ENCODE measurements at places on chromosomes 6 and 20.
A peak's percentile ranks its signal among the peaks of the same experiment; 100 is the strongest.

DNA sequence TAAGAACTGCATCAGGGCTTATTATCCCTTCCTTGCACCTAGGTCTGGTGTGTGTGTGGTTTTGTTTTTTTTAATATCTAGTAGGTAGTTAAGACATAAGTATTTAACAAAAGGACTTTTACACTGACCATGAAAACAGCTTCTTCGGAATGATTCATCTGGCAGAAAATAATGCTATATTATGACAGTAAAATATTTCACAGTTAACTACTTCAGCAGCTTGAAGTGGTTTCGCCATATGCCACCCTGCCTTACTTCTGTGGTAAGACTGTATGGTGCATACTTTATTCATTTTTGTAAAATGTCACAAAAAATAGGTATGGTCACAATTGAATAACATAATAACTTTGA, 858 bp upstream of the PTPRK start:
- no peak for DNase-seq

DNA sequence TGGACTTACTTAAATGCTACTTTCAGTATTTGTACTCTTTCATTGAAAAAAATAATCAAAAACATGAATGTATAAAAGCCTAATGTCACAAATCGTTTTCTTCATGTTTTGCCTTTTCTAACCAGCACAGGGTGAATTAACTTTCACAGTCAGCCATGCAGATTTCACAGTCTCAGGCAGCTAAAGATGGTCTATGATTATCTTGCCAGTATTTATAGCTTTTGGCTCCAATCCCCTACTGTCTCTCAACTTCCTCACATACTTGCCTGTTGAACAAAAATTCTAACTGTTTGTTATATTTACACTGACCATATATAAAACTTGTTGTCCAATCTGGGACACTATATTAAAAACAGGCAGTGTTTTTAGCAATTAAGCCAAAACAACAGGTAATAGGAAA, 358.2 kb downstream of the ARHGAP18 start:
- DNase-seq, result no peak

GRCh38 chr6:16803294-16804200, 42.3 kb upstream of the ATXN1 start:
- peak; percentile 15 for DNase-seq

DNA sequence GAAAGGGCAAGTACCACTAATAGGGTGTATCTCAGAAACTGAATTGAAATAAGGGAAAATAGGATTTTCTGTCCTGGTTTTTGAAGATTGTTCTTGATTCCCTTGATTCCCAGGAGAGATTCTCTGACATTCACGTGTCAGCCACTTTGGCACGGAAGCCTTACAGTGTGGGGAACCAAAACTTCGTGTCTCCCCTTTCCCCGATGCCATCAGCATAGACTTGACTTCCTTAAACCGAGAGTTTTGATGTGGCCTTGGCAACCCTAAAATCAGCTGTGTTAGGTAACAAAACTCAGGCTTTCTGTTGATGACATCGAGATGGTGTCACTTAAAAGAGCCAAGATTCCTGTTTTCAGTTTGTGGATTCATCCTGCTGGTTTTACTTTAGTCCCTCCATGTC, 7.5 kb downstream of the HMGN4 start:
- no peak for DNase-seq

GRCh38 chr6:157563611-157564284, 182.8 kb downstream of the ZDHHC14 start:
- no peak for DNase-seq

- peak; percentile 79 for DNase-seq
Measured at GRCh38 chr6:43454290-43454695, 1.1 kb downstream of the DLK2 start.

- DNase-seq, result peak; percentile 45
Measured at GRCh38 chr6:156925718-156926607, 148.8 kb downstream of the ARID1B start.

DNA sequence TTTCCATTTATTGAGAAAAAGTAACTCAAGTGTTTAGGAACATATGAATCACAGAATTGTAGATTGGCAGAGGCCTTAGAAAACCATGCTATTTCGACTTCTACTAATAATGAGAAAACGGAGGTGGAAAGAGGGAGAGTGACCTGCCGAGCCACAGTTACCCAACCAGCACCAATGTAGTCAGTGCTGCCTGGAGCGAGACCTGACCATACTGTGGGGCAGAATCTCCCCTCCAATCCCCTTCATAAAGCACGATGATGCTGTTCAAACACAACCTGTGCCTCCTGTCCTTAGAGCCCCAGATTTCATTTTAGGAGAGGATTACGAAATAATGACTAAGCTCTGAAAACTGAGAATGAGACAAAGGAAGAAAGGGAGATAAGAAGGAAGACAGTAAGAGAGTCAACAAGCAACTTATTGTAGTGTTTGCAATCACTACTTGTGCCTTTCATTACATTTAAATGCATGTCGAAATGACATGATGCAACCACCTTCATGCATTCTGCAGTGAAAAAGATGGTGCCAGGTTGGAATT, 70.6 kb downstream of the ATXN1 start:
- DNase-seq, result peak; percentile 79

DNA sequence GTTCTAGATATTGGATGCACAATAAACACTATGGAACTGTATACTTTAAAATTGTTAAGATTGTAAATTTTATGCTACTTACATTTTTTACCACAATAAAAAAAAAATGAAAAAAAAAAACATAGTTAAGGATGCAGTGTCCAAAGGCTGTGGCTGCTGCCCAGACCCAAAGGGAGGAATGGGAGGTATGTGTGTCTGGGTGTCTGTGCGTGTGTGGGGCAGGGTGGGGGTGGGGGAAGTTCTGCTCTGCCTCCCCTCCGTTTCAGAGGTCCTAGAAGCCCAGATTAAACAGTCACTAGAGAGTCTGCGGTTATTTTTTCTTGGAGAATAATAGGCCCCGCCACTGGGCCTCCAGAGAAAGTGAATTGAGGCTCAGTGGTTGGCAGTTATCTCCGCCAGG, 136.4 kb upstream of the ARMC2 start:
- no peak for DNase-seq

GRCh38 chr6:8017705-8018104, 46.5 kb downstream of the BLOC1S5 start:
- DNase-seq, result no peak

DNA sequence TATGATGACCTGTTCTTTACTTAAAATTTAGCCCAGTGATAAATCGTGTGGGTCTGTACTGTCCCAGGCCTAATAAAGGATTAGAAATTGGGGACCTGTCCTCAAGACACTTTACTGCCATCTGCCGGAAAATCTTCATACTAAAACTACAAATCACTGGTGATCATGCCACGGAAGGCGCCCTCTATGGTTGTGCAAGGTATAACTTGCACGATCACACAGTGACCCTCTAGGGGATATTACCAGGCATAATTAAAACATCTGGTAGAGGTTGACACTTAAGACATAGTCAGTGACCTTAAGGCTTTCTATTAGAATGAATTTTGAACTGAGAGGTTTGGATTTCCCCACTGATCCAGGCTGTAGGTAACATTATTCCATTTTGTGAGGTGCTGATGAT, 172.6 kb downstream of the BMP2 start:
- DNase-seq, result peak; percentile 69

DNA sequence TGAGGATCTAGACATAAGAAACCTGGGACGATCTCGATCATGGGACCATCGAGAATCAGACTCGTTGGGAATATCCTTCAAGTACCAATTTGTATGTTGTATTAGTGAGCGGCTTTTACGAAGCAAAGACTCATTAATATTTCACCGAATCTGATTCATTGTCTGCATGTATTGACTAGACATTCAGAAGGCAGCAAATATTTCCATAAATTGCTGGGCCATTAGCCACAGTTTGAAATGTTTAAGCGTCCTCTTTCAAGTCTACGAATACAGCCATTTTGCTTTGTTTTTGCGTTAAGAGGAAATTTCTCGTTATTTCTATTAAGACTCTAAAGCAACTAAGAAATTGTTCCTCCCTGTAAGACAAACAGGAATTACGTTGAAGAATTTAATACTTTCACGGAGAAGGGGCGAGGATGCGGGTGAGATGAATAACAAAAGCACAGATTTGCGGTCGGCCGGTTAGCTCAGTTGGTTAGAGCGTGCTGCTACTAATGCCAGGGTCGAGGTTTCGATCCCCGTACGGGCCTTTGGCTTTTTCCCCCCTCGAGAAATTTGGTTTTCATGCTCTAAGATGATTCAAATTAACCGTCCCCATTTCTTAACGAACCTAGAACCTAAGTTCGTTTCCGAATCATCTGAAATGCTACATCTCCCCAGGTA, 18.5 kb downstream of the POM121L2 start:
- peak; percentile 81 for DNase-seq

- DNase-seq, result peak; percentile 57
Measured at GRCh38 chr20:40186826-40187225, 502.2 kb downstream of the MAFB start.

DNA sequence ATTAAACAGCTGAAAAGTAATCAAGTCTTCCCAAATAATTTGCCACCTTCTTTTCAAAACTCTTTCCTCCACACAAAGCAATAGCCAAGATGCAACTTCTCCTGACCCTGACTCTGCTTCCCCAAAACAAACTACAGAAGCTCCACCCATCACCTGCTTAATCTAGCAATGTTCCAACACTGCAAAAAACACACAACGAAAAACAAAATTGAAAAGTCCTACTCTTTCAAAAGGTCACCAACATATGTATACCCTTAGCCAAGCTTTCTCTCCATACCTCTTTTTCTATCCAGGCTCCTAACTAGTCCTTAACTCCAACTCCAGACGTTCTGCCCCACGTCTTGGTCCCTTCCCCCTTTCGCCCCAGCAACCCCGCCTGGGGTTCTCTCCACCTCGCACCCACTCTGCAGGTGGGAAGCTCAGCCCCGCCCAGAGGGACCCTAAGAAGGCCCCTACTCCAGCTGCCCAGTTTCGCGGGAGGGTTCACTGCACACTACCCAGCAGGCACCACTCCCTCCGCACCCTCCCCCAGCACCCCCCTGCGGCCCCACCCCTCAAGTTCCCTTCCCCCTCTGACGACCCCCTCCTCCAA, 717 bp downstream of the CSNK2A1 start:
- DNase-seq, result no peak

DNA sequence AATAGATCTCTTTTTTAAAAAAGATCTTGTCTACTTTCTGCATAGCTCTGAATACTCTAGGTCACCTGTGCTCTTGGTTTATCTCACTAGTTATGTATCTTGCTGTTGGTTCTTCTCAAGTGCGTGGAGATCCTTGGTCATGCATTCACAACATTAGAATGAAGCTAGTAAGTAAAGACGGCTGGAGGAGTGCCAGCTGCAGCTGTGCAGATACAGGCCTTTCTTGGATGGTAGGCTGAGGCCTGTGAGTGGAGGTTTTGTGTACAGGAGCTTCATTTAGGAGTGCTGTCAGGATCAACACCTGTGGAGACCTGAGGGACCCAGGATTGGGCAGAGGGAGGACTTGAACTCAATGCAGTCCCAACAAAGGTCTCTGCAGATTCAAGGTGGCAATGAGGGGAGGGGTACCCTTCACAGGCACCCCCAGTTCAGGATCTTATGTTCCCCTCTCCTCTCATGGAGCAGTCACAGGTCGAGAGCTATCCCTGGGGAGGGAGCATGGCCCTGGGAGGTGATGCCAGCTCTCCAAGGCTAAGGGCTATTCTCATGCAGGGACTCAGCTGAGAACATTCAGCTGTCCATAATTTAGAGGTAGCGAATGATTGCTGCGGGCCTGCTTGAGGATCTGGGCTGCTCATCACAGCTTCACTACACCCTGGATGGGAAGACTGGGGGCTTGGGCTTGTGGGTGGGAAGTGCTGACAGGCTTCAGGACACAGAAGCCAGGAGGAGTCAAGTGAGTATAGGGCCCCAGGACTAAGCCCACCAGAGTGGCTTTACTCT, 98.9 kb upstream of the ENPP5 start:
- no peak for DNase-seq

DNA sequence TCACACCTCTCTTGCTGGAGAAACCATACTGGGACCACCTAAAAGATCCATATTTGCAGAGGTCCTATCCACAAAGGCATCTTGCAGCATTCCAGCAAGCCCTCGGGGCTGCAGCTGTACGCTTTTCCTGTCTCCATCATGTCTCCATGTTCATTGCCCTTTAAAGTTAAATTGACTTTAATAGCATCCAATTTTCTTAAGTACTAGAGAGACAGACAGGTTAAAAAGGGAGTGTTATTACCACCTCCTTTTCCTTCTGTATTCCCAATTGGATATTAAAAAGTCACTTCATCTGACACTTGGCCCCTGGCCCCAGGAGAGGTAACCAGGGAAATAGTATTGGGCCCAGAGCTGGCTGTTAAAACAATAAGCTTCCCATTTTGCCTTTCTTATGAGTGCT, 178.6 kb downstream of the UNC5CL start:
- DNase-seq, result no peak

GRCh38 chr20:20327746-20328145, 40.2 kb upstream of the INSM1 start:
- DNase-seq, result peak; percentile 64

- no peak for DNase-seq
Measured at GRCh38 chr6:69846770-69847491, 19.4 kb upstream of the COL19A1 start.

- peak; percentile 74 for DNase-seq
Measured at GRCh38 chr6:116611056-116611455, 5.2 kb upstream of the RSPH4A start.

DNA sequence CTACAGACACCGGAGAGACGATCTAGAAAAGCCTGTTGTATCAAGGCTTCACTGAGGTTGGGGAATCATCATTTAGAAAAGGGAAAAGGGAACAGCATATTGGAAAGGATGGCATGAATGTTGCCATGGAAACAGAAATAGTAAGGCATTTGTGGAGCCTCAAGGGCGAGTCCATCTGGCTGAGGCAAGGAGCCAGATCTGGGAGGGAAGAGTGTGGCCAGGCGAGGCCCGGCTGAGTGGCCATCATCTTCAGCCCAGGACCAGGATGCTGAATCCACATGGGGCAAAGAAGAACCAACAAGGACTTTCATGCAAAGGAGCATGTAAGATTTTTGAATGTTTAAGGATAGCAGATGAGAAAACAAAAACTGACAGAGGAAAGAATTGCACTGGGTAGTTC, 85.8 kb downstream of the MAP3K5 start:
- DNase-seq, result no peak

DNA sequence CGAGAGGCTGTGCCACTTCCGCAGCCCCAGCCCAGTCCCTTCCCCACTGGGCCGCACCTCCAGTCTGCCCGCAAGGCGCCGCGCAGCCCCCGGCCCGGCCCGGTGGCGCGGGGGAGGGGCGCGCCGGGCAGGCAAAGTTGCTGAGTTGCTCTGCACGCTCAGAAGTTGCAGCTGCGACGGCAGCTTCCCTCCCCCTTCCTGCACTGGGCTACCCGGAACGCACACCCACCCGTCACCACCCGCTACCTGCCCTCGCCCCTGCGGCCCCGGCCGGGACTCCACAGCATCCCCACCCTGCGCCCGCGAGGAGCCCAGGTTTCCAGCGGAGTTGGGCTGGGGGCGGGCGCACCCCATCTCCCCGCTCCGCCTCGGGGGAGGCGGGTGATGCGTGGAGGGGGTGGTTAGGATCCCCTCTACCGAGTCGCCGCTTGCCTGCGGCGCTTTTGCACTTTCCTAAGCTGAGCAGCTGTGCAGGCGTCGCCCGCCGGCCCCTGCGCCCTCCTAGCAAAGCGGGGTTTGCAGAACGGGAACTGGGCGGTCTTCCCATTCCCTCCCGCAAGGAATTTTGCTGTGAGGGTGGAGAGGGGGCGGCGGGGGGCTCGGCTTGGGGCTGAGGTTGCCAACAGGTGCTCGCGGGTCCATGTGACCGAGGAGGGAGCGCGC, 55.9 kb upstream of the RREB1 start:
- DNase-seq, result no peak
